ENCODE measurements at places on chromosomes 16 and 17.

DNA sequence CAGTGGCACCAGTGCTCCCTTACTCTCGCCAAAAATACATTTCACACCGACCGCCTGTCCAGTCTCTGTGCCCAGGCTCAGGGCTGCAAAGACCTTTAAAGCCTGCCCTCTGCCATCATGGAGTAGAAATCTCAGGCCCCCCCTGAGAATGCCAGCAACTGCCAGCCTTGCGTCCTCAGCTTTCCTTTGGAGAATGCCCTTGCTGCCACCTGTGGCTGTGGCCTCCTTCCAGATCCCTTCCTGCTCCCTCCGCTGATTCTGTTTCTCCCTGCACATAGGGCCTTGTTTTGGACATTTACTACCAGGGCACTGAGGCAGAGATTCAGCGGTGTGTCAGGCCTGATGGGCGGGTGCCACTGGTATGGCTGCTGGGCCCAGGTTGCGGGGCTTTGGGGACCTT lies 13.2 kb downstream of the FCSK start:
- DNase-seq: no peak

DNA sequence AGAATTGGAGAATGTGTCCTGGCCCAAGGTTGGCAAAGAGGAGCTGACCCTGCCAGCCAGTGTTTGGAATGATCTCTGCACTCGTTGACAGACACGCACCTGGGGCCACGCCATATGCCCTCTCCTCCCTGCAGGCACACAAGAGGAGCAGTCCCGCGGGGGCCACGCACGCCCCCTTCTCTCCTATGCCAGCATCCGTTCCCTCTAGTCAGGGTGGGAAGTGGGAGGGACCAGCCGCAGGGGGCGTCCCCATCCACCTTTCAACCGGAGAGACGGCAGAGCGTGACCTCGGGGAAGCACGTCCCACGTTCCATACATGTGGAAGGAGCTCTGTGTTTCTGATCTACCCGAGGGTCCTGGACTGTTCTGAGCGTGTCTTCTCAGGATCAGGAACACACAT lies 86.9 kb upstream of the ZNF750 start:
- DNase-seq: no peak

- peak; percentile 74 for DNase-seq
These were observed 68.8 kb upstream of the CREBBP start for GRCh38 chr16:3949287-3949686.

- DNase-seq: no peak
These were observed 74.7 kb upstream of the CDH11 start for GRCh38 chr16:65196420-65197075.

GRCh38 chr16:11886881-11887280 lies 28.9 kb downstream of the GSPT1 start:
- DNase-seq: no peak

All from coronary artery (tissue), 2 donors.